ENCODE measurements at places on chromosomes 5 and 9. TPM values are rescaled to one million over a fixed set of nuclear protein-coding genes. Genes with fewer than 3 reads are reported as not detected.

SREK1 gene
- 35.3 TPM for total RNA-seq

KIF24 gene
- 3.1 TPM for total RNA-seq

NADK2 gene
- 11.8 TPM for total RNA-seq

COMMD10 gene
- 38.3 TPM for total RNA-seq

AQP7 gene
- 0.47 TPM for total RNA-seq

C1QTNF3 gene
- 0.53 TPM for total RNA-seq

SLC34A3 gene
- not detected for total RNA-seq

ANKRD18B gene
- 4.6 TPM for total RNA-seq

ACTBL2 gene
- 0.03 TPM for total RNA-seq

IL5 gene
- not detected for total RNA-seq

CAST gene
- total RNA-seq = 134 TPM

CENPK gene
- total RNA-seq = 40.9 TPM

MEIKIN gene
- not detected for total RNA-seq

S100Z gene
- not detected for total RNA-seq

SCGB3A2 gene
- total RNA-seq = not detected

HBEGF gene
- total RNA-seq = 8.9 TPM

SOX30 gene
- not detected for total RNA-seq

ISOC1 gene
- total RNA-seq = 21.5 TPM

TMEM174 gene
- total RNA-seq = not detected

PDE6A gene
- total RNA-seq = 0.13 TPM

HTR1A gene
- total RNA-seq = not detected

UBE2QL1 gene
- 0.14 TPM for total RNA-seq

PPWD1 gene
- 22.9 TPM for total RNA-seq

SH3RF2 gene
- total RNA-seq = 3.4 TPM

FBXL7 gene
- total RNA-seq = 1.5 TPM

TLE1 gene
- total RNA-seq = 89.1 TPM

PCDHB5 gene
- total RNA-seq = 1.6 TPM

CAAP1 gene
- 21.5 TPM for total RNA-seq

ZNG1F gene
- 32.3 TPM for total RNA-seq

GMCL2 gene
- total RNA-seq = not detected

MAP1B gene
- total RNA-seq = 31.8 TPM

C9 gene
- total RNA-seq = not detected

ARSI gene
- total RNA-seq = 47.8 TPM

KCNIP1 gene
- not detected for total RNA-seq

TMEM215 gene
- 0.02 TPM for total RNA-seq

PCDHB3 gene
- total RNA-seq = not detected

POLK gene
- 12.5 TPM for total RNA-seq

GALNT12 gene
- total RNA-seq = 4.9 TPM

NSD1 gene
- total RNA-seq = 17.8 TPM

SUSD3 gene
- total RNA-seq = 0.67 TPM

LMNB1 gene
- total RNA-seq = 81.4 TPM

SLC45A2 gene
- 0.05 TPM for total RNA-seq

C5 gene
- total RNA-seq = 12.9 TPM

GPR151 gene
- not detected for total RNA-seq

PCDHGA2 gene
- total RNA-seq = 0.62 TPM

All from A549 treated with CORT108297 at 1 μM for 4 hours (cell line).